ENCODE measurements at places on chromosomes 11 and 22.

DNA sequence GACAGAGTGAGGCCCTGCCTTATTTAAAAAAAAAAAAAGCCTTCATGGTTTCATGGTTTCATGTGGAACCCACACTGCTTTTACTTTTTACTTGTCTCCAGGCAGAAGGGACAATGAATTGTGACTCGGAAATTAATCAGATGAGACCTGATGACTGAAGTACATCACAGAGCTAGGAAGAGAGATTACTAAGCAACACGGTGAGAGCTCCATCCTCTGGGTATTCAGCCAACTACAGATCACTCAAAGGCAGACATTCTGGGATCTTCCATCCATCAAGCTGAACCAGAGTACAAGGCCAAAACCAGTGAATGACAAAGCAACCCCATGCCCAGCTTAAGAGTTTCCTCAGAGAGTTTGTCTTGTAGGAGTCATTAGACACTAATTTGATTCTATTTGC lies 433.2 kb downstream of the SOX6 start:
- DNase-seq: no peak

GRCh38 chr11:82474876-82475275 lies 258.8 kb downstream of the FAM181B start:
- DNase-seq: no peak

DNA sequence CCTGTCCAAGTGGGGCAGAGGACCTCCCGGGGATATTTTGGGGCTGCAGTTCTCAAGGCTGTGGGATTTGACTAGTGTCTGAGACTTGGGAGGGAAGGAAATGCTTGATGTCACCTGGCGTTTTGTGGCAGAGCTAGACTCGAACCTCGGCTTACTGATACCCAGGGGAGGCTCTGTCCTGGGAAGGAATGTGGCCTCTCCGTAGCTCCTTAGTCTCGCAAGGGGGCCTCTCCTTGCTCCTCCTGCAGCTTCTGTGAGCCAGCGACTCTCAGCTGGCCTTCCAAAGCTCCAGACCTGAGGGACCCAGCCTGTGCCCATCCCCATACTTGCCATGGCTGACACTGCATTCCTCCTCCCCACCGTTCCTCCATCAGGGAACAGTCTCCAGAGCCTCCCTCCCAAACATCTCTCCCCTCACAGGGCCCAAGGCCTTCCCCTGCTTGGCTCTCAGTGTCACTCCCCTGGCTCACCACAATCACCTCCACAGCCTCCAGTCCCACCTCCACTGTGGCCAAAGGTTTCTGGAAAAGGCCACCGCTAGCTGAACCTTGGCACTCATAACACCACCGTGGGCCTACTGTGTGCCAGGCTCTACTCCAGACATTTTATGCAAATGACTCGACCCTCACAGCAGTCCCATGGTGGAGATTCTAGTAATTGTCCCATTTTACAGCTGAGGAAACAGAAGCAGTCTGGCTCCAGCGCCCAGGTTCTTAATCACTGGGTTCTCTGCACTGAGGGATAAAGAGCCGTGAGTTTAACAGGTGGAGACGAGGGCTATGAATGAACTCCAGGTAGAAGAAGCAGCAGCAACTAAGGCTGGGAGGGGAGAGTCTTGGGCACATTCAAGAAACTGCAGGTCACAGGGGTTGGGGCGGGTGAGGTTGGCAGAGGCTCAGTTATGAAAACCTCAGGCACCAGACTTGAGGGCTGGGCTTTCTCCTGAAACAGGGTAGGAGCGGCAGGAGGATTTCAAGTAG lies 12.1 kb downstream of the P2RY2 start:
- no peak for DNase-seq

DNA sequence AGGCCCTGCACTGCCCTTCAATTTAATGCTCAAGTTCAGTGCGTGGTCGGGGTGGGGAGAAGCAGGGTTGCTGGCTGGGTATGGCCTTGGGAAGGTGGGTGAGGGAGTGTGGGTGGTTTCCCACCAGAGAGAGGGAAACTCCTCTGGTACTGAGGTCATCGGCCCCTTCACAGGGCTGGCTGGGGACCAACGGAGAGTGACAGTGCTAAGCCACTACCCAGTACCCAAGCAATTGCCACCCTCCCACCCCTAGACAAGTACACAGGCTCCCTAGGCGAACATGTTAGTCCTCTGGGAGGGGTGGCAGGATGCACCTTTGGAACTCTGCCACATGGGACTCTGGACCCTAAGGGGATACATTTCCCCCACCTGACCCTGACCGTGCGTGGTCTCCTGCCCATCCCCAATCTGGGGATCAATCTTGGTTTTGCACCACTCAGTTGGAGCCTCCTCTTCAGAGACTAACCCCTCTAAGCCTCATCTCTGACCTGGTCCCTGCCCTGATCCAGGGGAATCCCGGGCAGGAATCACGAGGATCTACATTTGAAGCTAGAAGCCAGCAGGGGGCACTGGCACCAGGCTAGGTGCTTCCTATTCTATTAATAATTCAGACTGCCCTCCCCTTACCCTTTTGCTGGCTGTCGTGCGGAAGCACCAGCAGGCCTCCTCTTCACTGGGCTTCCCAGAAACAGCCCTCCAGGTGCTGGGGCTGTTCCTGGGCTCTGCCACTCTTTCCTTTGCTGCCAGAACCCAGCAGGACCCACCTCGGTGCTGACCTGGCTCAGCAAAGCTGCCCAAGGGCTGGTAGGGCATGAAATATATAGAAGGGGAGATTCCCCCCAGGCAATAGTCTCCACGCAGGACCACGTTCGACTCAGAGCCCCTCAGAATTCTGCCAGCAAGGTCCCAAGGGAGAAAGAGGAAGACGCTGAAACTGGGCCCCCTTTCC lies 377.7 kb downstream of the TENM4 start:
- DNase-seq: no peak

DNA sequence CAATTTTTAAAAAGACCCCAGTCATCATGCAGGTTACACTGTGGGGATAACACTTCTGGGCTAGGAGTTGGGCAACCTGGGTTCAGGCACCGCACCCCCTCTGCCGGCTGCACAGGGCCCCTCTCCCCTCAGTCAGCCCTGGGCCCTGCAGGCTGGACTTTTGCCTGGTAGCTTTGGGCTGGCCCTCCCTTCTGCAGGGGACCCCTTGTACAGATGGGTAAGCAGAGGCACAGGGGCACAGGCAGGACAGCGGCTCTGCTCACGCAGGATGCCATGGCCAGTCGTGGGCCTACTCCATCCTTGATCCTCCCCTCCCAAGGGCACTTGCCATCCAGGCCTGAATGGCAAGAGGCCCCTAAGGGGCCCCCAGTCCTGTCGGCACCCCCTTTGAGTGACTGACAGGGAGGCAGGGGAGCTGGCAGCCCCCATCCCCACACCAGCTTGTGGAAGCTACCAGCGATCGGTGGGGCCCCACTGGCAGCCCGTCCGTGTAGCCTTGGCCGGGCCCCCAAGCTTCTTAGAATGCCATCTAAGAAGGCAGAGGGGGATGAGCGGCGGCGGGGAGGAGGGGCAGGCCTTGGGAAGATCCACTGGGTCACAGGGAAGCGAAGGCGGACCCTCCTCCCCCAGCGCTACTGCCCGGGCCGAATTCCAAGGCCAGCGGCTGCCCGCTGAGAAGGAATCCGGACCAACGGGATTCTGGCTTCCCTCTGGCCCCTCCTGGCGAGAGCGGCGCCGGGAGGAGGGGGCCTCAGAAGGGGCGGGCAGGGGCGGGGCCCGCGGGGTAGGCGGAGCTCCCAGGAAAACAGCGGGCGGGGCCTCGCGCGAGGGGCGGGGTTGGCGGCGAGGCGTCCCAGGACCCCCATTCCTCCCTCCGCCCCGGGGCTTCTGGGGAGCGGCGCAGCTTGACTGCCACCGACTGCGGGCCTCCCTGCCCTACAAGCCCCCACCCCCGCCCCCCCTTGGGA lies 6.8 kb upstream of the CHKA start:
- DNase-seq: no peak

GRCh38 chr11:63652671-63653070 lies 18.5 kb downstream of the ATL3 start:
- DNase-seq: no peak

- no peak for DNase-seq
Observed at GRCh38 chr22:32322986-32323385, 34.7 kb upstream of the RFPL3 start.

GRCh38 chr22:38846412-38846811 lies 2.6 kb upstream of the NPTXR start:
- DNase-seq: no peak

DNA sequence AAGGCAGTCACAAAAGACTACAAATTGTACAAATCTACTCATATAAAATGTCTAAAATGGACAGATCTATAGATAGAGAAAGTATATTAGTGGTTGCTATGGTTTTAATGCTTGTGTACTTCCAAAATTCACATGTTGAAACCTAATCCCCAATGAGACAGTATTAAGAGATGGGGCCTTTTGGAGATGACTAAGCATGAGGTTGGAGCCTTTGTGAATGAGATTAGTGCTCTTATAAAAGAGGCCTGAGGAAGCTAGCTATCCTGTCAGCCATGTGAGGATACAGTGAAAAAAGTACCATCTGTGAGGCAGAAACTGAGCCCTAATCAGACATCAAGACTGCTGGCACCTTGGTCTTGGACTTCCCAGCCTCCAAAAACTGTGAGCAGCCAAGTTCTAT lies 82.6 kb downstream of the CYP2R1 start:
- DNase-seq: no peak

All from stimulated activated CD8-positive, alpha-beta memory T cell treated with anti-CD3 and anti-CD28 coated beads, Interleukin-4, amount 100 ng/mL, for 24 hours (primary cell).